ENCODE measurements at places on chromosomes 16 and 17.

- DNase-seq, result no peak
These were observed 63.7 kb downstream of the SPAG9 start for GRCh38 chr17:51056813-51057510.

GRCh38 chr16:87924811-87925670 is 11.3 kb downstream of the CA5A start:
- no peak for DNase-seq

GRCh38 chr16:1932050-1933028 is 10.7 kb downstream of the MSRB1 start:
- no peak for DNase-seq

DNA sequence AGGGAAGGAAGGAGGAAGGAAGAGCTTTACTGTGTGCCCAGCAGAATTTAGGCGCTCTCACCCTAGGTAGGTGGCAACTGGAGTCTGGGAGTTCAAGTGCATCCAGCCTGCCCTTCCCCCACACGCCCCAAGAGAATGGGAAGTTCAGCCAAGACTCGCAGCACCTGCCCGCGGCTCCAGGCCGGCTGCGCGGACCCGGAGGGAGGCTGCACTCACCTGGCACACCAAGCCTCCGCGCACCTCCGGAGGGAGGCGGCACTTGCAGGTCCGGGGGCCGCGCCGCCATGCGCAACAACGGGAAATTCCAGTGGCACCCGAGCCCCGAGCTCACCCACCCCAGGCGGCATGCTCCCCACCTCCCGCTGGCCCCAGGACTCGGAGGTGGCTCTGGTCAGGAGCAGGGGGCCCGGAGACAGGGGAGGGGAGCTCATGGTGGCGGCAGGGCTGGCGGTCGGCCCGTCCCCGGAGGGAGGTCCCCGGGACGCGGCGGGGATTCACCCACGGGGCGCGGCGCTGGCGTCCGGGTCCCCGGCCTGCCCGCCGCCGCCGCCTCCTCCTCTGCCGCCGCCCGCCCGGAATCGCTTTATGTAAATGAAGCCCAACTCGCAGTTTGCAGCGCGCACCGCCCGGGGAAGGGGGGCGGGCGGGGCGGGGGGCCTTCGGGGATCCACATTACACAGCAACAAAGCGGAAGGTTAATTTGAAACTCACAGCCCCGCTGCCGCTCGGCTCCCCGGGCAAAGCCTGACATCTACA is at the start of gene ZFHX3:
Gene ZFHX3 (minus strand): TSS at position 593 of the 756 bp plus-strand sequence. CDS start 87,983 bp downstream, outside the sequence.
- DNase-seq, result no peak

GRCh38 chr17:2120586-2121335 is 65.9 kb downstream of the HIC1 start:
- DNase-seq, result no peak

GRCh38 chr17:77875881-77876509 is 82.5 kb upstream of the TNRC6C start:
- DNase-seq, result no peak

DNA sequence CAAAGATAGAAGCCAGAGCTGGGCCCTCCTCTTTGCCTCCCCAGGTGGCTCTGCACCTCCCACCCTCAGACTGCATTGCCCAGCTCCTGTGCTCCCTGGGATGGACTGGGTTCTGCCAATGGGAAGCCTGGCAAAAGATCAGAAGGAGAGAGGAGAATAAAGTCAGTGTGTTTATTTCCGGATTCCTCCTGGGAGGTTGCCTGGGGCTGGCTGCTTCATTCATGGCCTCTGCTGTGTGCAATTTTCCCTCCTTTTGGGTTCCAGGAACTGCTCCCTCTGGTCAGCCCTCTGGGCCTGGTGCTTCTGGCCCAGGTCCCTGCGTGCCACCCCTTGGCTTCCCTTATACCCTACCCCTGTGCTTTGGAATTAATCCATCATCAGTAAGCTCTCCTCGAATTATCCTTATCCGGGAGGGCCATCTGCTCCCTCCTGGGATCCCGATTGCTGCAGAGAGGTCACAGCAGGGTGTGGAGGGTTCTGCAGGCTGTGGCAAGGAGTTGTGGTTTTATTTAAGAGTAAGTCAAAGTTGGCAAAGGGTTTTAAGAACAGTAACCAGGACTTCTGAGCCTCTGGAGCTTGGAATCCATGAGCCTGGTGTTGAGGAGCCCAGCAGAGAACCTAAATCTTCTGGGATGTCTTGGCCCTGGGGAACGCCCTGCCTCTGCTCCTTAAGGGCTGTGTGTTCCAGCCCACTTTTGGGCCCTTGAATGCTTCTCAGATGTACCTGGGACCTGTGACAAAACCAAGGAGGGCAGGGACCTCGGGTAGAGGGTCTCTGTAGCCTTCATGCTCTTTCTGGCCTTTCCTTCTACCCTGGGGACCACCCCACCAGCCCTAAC is 8.2 kb upstream of the MMP2 start:
- DNase-seq, result no peak

- DNase-seq, result peak; percentile 90
These were observed at the start of gene HSBP1 for GRCh38 chr16:83807710-83808572. HSBP1 (plus strand) TSS chr16:83807978; CDS start chr16:83808077, 99 bp downstream.

DNA sequence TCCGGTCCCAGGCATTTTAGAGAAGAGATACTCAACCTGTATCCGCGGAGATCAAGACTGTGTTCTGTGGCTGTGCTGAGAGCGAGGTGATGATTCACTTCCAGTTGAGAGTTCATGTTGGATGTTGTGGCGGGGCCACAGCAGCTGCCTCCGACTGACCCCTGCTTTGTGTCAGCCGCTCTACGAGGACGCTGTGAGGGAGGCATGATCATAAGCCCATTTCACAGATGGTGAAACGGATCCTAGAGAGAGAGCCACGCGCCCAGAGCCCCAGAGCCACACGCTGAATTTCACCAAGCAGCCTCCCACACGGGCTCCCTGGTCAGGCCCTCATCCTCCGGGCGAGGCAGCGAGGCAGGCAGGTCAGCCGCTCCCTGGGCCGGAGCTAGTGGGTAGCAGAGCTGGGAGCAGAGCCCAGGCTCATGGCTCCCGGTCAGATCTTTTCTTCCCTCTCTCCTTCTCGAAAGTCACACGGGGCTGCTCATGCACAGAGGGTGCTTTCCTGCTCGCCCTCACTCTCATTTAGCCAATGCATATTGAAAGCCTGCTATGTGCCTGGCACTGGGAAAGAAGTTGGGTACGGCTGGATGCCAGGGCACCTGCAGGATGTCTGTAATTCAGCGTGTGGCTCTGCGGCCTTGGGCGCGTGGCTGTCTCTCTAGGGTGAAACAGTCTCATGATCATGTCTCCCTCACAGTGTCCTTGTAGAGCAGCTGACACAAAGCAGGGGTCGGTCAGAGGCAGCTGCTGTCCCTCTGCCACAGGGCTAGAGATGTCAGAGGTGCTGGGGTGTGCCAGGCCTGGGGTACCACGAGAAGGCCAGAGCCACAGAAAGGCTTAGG is 155.6 kb upstream of the CHMP6 start:
- DNase-seq, result peak; percentile 39

DNA sequence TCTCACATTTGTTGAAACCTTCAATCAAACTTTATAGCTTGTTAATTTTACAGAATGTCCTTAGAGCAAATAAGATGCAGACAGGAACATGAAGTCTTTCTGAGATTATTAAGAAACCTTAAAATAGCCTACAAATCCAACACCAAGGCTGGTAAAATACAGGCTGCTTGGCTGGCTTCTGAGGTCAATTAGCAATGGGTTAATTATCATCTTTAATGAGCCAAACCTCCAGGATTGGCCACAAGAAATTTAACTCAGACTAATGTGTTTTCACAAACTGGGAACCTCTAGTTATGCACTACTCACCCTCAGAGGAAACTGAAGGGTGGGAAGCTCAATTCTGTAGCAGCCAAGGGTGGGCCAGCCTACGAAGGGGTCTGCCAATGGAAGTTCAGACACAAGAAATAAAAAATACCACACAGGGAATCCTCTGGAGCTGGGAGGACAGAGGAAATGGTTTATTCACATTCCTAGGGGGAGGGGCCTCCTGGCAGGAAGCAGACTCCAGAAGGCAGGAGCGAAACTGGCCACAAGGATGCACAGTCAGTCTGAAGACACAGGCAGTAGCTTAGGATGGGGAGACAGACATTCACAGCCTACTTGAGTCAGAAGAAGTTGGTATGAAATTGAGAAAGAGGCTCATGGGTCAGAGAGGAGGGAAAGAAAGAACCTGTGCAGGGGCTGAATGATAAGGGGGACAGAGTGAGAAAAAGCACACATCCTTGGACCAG is 36.1 kb downstream of the HIC1 start:
- no peak for DNase-seq

GRCh38 chr17:28402224-28402630 is 3.8 kb downstream of the SLC46A1 start:
- DNase-seq, result no peak

DNA sequence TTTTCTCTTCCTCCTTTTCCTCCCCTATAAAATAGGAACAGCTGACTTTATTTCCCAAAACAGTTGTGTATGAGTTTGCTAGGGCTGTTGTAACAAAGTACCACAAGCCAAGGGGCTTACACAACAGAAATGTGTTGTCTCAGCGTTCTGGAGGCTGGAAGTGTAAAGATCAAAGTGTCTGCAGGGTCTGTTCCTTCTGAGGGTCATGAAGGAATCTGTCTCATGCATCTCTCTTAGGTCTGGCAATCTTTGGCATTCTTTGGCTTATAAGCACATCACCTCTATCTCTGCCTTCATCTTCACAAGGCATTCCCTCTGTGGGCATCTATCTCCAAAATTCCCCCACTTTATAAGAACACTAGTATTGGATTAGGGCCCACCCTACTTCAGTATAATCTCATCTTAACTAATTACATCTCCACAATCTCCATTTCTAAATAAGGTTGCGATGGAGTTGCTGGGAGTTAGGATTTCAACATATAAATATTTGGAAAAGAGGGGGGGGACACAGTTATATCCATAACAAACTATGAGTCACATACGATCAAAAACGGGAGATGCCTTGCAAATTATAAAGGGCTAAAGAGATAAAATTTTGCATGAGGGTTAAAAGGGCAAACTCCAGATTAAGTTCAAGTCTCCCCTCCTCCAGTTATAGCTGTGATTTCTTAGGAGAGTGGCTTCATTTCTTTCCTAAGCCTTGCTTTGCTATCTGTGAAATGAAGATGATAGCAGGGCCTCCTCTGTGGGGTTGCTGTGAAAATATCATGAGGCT is 109.7 kb downstream of the VAT1L start:
- no peak for DNase-seq

- no peak for DNase-seq
These were observed 7.5 kb downstream of the NFE2L1 start for GRCh38 chr17:48055531-48056245.

DNA sequence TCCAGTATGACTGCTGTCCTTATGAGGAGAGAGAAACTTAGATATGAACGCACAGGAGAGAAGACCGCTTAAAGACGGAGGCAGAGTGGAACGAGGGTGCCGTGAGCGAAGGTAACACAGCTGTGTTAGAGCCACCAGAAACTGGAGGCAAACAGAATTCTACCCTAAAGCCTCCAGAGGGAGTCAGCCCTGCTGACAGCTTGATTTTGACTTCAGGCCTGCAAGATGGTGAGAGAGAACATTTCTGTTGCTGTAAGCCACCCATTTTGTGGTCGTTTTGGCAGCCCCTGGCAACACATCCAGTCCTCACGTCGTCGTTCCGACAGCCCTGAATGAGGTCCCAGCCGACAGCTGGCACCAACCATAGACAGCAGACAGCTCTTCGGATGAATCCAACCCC is 2.8 kb upstream of the SPATA2L start:
- no peak for DNase-seq

DNA sequence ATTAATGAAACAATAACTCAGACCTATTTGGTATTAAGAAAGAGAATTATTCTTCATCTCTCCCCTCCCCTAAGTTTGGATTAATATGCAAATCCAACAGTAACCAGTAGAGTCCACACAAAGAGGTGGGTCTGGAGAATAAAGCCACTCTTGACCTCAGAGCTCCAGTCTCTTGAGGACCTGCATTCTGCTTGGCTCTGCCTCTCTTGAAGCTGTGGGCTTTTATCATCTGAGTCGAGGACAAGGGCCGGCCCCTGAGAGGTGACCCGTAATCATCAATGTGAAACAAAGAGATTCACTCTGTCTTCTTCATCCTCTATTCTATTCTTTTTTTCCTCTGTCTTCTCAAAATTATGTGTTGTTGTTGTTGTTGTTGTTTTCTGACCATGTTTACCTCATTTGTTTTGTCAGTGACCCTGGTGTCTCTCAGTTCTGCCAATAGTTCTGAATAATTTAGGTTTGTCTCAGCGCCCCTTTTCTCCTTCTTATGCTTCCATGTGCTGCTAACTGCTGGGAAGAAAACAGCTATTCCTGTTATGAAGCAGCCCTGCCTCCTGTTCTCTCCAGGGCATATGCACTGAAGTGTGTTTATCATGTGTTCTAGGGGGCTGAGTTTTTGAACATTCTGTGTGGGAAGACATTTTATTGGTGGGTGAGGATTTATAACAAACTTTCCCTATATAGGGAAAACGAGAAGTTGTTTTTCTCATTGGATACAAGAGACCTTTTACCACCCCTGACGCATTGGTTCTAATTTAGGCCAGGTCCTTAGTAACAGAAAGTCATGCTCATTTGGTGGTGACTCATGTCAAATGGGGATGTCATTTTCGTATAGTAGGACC is 135.8 kb downstream of the TRIM37 start:
- no peak for DNase-seq

GRCh38 chr17:33977729-33978514 is 277.2 kb upstream of the CCL2 start:
- DNase-seq, result no peak

DNA sequence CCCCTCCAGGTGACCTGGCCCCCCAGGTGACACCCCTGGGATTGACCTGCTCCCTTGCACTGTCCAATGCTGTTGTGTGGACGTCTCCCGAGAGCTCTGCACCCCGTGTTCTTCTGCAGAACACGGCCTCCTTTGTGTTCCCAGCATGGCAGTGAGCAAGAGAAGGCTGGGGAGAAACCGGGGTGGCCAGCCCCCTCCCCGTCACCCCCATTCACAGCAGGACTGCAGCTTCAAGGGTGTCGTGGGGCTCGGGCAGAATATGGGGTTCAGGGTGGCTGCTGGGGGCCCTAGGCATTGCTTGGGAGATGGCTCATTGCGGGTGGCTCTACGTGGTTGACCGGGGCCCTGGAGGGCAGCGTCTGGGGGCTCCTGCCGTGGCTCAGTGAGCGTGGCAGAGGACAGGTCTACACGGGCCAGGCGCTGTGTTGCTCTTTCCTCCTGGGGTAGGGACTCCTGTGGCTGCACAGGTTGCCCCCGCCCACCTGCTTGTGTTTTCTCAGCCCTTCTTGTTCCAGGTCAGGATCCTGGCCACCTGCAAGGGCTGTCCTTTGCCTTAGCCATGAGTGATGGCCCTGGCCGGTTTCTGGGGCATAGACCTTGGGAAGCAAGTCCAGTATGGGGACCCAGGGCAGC is 12.5 kb downstream of the GSE1 start:
- DNase-seq, result no peak

DNA sequence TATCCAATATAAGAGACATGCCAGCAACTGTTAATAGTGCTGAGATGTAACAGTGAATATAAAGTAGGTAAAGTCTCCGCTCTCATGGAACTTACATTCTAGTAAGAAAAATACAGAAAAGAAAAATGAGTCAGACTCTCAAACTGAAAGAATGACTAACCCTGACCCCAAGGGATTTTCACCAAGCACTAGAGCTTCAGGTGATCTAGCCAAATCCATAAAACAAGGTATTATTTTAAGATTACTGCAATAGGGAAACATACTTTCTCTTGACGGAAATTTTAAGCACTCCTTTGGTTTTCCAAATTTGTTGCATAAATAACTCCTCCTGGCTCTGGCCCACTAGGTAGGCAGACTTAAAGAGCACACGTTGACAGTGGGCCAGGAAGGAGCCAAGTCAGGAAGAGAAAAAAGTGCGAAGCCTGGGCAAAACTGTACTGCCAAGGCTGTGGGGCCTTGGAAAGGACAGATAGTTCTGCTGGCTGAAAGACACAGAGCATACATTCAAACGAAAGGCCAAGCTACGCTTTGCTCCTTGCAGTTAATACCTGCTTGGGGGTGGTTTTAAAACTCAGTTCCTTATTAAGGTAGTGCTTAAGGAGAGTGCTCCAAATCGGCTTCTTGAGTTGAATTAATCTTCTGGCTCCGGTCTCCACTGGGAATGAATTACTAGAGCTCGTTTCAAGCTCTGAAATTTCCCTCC is 1.4 kb downstream of the GOT2 start:
- no peak for DNase-seq
